ENCODE measurements at places on chromosomes 5 and 9.

- no peak for DNase-seq
Observed at GRCh38 chr9:109143881-109144562, 23.0 kb downstream of the FRRS1L start.

GRCh38 chr9:38079461-38080031 is 10.5 kb upstream of the SHB start:
- no peak for DNase-seq

DNA sequence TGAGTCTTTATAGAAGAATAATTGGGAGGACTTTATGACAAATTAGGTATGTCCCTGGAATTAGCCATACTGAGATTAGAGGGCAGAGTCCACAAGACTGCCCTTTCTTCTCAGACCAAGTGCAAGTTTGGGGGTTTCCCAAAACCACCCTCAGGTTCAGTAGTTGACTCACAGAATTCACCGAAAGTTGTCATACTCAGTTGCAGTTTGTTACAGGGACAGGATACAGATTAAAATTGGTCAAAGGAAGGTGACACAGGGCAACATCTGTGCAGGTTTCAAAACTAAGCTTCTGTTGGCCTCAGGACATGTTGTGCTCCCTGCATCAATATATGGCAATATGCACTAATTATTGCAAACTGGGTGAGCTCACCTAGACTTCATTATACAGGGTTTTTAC is 3.8 kb downstream of the RANBP17 start:
- no peak for DNase-seq

GRCh38 chr5:127935398-127935797 is 148.2 kb upstream of the SLC12A2 start:
- DNase-seq = no peak

- no peak for DNase-seq
Observed at GRCh38 chr5:74251141-74252035, 389.1 kb downstream of the ENC1 start.

GRCh38 chr9:36855448-36856315 is 178.4 kb downstream of the PAX5 start:
- peak; percentile 35 for DNase-seq

DNA sequence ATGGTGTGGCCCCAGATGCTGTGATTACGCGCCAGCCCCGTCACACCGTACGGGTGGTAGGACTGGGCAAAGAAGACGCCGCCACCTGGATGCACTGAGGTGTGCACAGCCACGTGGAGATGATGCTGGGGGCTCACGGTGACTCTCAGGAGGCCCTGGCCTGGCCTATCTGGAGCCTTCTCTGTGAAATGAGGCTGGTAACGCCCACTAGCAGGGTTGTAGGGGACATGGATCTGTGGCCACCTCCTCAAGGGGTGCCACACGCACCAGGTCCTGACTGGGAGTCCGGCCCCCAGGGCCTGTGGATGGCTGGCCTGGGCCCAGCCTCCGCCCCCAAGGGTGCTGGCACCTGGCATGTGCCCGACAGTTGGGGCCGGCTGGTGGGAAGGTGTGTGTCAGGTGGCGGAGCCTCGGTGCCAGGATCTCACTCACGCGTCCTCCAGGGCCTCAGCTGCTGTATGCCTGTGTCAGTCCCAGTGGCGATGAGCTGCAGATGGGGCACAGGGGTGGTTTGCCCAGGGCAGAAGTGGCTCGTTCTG is 32.4 kb downstream of the NEK6 start:
- no peak for DNase-seq

GRCh38 chr9:88258024-88258423 is 119.7 kb upstream of the SPATA31C2 start:
- no peak for DNase-seq

GRCh38 chr5:514673-515072 is 9.6 kb downstream of the SLC9A3 start:
- no peak for DNase-seq

GRCh38 chr5:16866273-16866672 is 69.8 kb downstream of the MYO10 start:
- no peak for DNase-seq

DNA sequence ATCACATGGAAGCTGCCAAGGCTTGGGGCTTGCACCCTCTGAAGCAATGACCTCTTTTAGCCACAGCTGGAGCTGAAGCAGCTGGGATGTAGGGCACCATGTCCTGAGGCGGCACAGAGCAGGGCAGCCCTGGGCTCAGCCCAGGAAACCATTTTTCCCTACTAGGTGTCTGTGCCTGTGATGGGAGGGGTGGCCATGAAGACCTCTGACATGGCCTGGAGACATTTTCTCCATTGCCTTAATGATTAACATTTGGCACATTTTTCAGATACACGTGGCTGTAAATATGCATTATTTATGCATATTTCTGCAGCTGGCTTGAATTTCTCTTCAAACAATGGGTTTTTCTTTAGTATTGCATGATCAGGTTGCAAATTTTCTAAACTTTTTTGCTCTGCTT is 81.7 kb downstream of the OSMR start:
- no peak for DNase-seq

GRCh38 chr5:177378884-177379883 is 5.0 kb upstream of the SLC34A1 start:
- DNase-seq = no peak

- DNase-seq = no peak
Observed at GRCh38 chr5:157669701-157670097, 1.6 kb upstream of the C5orf52 start.

DNA sequence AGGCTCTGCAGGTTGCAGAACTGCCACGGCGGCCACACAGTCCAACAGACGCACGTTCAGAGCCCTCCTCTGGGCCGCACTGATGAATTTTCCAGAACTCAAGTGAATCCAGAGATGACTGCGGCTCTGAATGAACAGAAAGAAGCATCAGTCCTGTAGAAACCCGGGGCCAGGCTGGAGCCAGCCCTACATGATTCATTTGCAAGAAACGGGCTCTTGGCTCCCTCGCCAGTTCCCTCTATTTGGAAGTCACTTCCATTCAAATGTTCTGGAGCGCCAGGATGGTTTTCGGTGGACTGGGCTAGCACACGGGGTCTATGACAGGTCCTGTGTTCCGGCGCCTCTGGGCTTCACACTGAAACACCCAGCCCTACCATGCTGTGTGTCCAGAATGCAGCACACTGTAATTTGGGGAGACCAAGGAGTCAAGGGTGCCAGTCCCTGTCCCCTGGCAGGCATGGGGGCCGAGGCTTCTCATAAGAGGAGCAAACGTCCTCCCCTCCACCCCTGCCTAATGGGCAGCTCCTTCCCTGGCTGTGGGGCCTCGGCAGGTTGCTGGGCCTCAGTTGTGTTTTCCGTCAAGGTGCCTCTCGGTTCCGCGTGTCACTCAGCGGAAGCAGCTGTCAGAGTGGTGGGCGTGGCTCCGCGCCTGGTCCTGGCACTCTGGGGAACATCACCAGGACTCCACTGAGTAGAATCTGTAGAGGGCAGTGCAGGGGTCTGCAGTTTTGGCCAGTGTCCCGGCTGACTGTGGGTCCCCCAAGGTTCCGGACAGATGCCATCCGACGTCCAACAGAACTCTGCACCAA is 18.1 kb upstream of the COL5A1 start:
- DNase-seq = no peak

DNA sequence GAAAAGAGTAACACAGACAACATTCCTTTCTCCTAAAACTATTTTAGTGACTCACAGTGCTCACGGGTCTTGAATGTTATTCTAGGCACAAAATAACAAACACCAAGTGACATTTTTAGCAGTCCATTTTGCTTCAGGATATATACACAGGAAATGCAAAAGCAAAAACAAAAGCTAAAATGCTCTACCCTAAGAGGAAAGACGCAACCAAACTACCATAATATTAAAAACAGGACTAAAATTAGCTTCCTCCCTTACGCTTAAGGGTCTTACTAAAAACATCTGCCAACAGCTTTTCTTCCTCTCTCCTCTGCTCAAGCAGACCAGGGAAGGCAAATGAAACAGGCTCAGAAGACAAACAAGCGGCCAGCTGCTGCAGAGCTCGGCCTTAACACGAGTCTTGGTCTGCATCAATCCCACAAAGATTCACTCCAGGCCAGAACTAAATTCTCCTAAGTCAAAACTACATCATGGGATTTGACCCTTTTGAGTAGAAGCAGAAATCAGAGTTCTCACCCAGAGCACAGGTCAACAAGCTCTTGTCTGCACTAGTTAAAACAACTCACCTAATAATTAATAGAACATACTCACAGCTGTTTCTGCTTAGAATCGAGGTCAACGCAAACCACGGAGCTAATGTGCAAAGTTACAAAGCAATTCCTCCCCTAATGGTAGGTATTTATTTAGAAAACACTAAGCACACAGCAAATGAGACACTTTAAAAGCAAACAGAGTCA is 62.3 kb downstream of the RAPGEF1 start:
- no peak for DNase-seq

DNA sequence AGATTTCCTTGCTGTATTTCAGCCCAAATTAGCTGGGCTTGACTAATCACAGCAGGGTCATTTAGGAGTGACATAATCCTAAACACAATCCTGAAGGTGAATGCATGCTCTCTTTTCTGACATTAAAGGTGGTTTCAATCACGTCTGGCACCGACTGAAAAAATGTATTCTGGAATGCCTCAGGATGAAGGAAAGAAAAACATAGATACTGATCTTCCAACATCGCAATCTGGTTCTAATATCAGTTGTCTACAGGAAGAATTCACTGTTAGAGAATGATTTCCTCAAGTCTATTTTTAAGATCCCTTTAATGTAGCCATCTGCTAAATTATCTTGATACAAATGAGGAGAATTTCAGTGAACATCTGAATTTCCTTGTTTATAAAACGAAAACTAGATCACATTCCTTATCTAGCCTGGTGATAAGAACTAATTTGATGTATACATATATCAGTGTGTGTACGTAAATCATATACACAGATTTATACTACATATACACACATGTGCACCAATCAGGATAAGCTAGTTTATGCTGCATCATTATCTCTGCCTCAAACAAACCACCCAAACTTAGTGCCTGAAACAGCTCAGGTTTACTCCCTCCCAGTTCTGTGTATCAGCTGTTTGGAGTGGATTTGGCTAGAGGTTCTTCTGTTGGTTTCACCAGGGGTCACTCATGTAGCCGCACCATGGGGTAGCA is 31.3 kb upstream of the TAS2R1 start:
- DNase-seq = no peak

Measured in progenitor cell of endocrine pancreas (in vitro differentiated cells).